ENCODE measurements at places on chromosomes 5 and 9.

- DNase-seq, result no peak
Observed at GRCh38 chr9:122213589-122214413, 15.0 kb downstream of the LHX6 start.

DNA sequence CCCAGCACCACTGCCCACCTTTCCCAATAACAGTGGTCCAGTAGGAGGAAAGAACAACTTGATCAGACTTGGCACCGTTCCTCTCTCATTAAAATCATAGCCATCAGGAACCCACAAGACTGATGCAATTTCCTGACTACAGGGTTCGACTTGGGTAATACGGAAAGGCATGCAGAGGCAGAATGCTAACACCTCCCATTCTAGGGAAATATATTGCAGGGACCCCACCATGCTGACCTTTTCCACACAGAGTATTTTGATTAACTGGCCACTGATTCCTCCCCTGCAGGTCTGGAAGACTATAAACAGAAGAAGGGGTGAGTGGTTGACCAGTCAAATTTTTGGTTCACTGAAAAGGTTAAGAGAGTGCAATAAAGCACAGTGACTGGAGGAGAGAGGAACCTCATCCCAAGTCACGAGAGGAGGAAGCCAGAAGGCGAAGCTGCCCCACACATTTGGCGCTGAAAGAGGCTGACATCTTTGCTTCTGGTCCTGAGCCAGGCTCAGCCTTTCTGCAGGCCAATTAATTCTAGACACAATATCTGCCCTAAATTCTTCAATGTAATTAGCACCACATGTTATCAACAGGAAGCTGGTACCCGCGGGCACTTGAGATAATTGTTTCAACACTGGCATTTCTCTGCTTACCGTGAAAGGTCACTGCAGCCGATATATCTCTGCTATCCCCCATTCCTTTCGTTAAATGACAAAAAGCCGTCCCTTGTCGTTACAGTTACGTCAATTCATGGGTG is 64.7 kb upstream of the SPOCK1 start:
- DNase-seq, result no peak

- peak; percentile 76 for DNase-seq
Observed at GRCh38 chr5:133779828-133780475, 167.6 kb upstream of the FSTL4 start.

GRCh38 chr9:98406469-98406868 is 151.0 kb upstream of the TBC1D2 start:
- DNase-seq, result no peak

DNA sequence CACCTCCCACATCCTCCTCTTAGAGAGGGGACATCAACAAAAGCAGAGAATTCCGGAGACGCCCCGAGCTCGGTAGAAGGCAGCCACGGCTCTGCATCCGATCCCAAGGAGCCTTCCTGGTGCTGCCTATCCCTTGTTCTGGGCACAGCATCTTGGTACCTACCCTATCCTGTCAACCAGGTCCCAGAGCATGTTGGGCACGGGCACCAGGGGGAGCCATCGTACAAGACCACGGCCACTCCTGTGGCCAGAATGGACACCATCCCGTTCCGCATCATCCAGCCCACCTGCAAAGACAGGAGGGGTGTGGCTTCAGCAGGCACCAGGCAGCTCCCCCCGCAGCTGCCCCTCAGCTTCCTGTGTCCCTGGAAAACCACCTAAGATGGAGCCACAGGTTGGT is 62.7 kb upstream of the ZNF354A start:
- no peak for DNase-seq

GRCh38 chr5:177133853-177134696 is 502 bp downstream of the NSD1 start:
- DNase-seq, result no peak

GRCh38 chr9:104779334-104779733 is 15.4 kb downstream of the NIPSNAP3B start:
- DNase-seq, result no peak

GRCh38 chr5:151595411-151595826 is 4.3 kb upstream of the FAT2 start:
- no peak for DNase-seq

DNA sequence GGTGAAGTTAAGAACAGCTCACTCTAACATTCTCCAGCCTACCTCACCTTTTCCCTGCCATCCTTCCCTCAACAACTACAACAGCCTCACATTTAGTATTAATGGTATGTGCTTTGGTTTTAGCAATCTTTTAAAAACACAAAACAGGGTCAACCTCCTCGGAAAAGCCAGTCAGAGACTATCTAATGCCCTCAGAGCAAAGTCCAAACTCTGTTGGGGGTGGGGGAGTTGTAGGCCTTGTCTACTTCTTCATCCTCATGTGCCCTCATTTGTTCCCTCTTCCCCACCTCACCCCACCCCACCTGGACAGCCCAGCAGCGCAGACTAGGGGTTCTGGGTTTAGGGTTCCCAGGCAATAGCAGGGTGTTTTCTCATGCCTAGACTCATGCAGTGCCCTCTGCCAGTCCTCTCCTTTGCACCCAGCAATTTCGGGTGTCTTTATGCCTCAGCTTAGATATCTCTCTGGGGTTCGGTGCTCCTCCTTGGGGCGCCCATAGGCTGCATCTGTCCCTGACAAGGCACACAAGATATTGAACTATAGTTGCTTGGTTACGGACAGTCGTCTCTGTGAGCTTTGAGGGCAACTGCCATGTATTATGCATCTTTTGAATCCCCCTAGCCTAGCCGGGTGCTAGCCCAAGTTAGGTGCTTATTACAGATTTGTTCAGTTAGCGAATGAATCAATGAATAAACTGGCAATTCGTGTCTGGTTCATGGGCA is 762 bp upstream of the TCOF1 start:
- no peak for DNase-seq

DNA sequence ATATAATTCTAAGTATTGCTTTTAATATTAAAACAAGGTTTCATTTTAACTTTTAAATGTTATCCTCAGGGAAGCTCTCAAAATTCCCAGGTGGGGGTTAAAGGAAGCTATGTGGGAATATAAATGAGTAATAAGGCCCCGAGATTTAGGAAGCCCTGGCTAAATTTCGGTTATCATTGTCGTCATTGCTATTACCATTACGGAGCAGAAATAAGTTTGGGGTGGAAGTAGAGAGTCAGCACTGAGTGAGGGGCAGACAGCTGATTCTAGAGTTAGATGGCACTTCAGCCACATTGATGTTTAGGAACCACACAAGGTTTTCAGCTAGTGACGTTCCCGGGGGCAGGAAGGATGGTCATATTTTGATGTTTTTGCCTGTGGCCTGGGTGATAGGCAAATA is 74.9 kb downstream of the NREP start:
- DNase-seq, result no peak

GRCh38 chr9:126704157-126704891 is 90.6 kb downstream of the LMX1B start:
- DNase-seq, result peak; percentile 65

GRCh38 chr5:61274511-61274911 is 57.5 kb upstream of the ZSWIM6 start:
- no peak for DNase-seq

- DNase-seq, result no peak
Observed at GRCh38 chr5:143251946-143252345, 151.5 kb downstream of the NR3C1 start.

- DNase-seq, result no peak
Observed at GRCh38 chr9:91807643-91808246, 142.3 kb downstream of the ROR2 start.

DNA sequence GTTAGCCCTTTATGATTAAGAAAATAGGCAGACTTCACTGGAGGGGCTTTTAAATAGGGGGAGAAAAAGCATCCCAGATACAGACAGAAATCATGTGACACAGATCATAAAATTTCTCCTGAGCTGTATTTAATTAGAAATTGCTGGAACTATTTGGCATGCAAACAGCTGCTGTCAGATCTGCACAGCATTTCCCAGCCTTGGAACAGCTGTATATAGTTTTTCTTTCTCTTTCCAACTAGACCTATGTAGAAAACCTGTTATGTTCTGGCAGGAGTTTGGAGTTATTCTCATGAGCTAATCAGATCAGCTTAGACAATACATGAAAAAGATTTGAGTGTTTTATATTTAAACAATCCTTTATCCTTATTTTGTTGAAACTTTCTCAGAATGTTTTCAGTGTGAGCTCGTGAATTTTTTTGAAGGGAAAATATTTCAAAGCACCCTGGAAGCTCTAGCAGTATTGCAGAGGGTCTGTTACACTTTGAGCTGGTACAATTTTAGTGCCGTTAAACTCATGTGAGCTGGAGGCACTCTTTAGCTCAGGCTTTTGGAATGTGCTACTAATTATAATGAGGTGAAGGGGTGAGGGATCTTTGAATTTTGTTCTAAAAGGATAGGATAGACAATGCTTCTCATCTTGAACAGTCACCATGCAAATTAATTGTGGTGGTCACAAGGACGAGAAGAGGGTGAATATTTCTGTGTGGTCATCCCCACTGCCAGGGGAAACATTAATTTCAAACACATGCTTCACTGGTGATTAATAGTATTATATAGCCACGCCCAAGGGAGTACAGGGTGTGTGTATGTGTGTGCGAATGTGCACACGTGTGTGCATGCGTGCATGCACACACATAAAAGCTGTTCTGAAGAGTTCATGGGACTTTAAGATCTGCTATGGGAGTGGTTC is 239.4 kb upstream of the FBXL7 start:
- DNase-seq, result no peak

GRCh38 chr5:121988488-121988887 is 26.7 kb downstream of the SRFBP1 start:
- no peak for DNase-seq

- DNase-seq, result no peak
Observed at GRCh38 chr5:139275956-139276355, 17.6 kb upstream of the MATR3 start.

DNA sequence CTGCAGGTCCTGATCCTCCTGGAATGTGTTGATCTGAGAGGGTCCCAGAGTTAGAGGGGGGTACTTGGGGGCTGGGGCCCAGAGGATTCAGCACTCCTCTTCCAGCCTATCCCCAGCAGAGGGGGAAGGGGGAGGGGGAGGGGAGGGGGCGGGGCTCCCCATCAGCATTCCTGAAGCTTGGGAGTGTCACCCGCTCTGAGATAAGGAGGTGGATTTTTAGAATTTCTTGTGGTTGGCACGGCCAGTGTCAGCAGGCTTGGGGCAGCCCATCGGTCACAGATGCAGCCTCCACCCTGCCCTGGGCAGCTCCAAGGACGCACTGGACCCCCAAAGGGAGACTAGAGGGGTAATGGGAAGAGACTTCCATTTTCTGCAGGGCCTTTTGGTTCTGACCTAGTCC is 5.3 kb downstream of the FGF18 start:
- DNase-seq, result peak; percentile 64

DNA sequence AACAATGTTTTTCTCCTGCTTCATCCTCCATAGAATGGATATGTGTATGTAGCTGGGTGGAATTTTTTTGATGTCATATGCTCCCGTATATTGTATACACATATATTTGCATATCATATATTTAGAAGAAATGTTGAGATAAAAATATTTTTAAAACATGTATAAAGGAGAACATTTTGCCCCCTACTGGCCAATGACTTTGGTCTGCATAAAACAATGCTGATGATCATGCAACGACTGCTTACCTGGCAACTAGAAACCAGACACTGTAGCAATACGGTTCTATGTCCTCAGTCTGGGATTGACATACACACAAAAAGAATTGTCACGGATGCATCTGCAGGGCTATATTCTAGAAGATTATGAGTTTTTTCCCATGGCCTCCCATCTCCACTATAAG is 503.6 kb downstream of the ELAVL2 start:
- DNase-seq, result no peak

DNA sequence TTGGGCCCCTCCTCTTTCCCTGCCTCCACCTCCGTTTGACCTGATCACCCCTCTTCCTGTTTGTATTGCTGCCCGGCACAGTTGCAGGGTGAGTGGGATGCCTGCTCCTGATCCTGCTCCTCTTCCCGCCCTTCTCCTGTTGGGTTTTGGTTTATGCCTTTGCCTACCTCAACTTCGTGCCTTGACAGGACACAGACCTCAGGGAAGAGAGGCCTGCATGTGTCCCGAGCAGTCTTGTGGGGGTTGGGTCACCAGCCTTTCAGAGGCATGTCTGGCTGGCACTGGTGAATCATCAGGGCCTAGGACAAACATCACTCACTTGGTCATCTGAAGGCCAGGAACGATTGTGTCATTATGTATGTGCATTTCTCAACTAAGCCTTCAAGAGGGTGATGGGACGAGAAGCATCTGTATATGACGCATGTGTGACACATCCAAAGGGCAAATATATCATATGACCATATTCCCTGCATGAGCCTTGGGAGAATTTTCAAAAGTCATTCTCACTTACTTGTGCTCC is 56.9 kb downstream of the NPR3 start:
- no peak for DNase-seq

DNA sequence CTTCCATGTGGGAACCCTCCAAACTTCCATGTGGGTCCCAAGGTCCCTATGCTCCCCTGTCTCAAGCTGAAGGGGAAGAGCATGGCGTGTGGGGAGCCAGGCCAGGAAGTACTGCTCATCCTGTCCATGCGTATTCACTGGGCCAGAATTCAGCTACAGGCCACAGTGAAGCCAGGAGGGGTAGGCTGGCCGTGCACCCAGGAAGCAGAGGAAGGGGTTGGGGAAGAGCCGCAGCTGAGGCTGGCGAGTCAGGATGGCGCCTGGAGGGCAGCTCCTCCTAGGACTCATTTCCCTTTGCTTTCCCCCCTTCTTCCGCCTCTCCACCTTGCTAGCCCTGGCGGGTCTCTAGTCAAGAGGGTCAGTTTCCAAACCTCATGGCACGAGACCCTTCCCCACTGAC is 57.4 kb downstream of the ROPN1L start:
- no peak for DNase-seq

DNA sequence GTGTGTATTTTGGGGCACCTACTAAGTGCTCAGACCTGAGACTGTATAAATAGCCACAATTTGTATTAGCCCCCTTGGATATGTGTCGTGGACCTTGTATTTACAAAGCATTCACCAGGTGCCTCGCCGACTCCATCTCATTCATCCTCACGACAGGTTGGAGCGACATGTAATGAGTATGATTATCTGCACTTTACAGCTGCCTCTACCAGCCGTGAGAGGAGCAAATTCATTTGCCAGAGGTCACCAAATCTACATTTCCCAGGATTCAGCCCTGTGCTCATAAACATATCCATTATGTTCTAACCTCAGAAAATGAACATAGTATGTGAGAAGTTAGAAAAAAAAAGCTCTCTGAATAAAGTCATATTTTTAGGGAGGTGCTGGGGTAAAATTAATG is 167.4 kb downstream of the ZDHHC21 start:
- no peak for DNase-seq

DNA sequence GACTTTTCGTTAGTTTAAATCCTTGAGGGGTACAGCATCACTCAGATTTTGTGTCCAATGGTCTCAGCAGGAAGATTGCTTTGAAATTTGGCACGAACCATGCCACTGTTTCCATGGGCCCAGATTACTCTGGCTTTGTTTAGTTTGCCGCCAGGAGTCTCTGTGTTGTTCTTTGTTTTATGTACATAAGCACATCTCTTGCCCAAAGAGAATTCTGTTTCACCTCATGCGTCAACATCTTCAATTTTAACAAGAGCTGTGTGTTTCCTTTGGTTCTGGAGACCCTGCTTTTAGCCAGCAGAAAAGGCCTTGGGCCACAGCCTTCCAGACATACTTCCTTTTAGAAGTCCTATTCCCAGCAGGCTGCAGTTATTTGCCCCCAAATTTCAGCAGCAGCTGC is 62.4 kb downstream of the TNPO1 start:
- DNase-seq, result no peak

Data from osteocyte (in vitro differentiated cells).